ENCODE measurements at places on chromosomes 5 and 9.

DNA sequence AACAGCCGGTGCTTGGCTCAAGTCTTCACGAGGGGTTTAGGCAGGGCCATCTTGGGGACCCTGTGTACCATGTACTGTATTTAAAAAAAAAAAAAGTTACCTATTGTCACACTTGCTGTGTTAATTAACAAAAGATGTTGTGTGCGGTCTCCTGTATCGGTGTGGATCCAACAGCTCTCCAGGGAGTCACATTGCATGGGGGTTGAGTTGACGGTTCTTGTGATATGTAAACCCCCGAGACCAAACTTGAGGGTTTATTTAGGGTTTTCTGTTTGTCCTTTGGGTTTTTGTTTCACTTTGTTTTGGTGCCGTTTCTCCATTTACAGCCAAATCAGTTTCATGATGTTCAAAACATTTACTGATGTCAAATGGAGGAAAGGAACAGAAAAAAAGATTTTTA lies 22.2 kb downstream of the AMBP start:
- no peak for DNase-seq

- DNase-seq = no peak
Observed at GRCh38 chr9:84371737-84372136, 31.2 kb upstream of the SLC28A3 start.

DNA sequence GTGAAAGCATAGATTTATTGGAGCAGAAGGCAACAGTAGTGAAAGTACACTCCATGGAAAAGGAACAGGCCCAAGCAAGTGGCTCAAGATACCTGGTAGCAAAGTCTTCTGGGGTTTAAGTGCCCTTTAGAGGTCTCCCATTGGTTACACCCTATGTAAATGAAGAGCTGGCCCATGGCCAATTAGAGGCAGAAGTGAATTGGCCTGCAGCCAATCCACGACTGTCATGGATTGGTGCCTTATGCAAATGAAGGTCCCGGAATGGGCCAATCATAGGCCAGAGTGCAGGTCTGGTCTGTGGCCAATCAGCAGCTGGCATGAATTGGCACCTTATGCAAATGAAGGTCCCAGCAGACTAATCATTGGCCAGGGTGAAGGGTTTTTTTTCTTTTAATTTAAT lies 64.2 kb upstream of the PCSK5 start:
- no peak for DNase-seq

- DNase-seq = no peak
Observed at GRCh38 chr5:172550096-172550765, 90.8 kb upstream of the NEURL1B start.

- no peak for DNase-seq
Observed at GRCh38 chr9:130870491-130871381, 25.9 kb downstream of the QRFP start.

GRCh38 chr9:133057006-133057405 lies 4.8 kb upstream of the CEL start:
- no peak for DNase-seq

DNA sequence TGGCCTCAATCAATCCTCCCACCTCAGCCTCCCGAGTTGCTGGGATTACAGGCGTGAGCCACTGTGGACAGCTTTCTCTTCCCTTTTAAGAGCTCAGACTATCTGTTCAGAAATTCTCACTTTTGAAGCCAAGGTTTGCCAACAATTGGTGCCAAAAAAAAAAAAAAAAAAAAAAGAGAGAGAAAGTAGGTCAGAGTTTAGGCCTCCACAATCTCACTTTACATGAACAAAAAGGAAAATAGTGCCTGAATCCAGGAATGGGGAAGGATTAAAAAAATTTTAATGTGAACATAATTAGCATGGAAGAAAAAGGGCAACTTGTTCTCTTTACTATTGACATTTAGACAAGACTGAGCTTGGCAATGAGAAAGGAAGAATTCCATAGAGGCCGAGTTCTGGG lies 94.1 kb downstream of the NSG2 start:
- DNase-seq = no peak

GRCh38 chr5:131272307-131272706 lies 8.5 kb downstream of the CDC42SE2 start:
- no peak for DNase-seq

- DNase-seq = no peak
Observed at GRCh38 chr5:152584103-152584502, 179.0 kb upstream of the NMUR2 start.

DNA sequence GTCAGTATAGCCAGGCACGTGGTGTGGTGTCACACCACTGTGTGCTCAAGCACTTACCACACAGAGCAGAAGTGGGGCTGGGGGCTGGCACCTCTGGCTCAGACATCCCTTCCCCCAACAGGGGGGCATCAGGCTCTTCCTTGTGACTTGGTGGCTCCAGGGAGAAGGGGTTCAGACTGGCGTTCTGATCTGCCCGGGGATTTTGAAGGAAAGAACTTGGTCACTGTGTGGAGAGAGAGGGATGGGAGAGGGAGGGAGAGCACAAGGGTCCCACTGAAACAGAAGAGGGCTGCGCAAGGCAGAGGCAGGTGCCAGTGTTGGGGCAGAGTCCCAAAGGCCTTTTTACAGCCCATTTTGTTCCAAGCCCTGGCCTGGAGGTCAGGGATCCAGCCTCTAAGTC lies 109.7 kb upstream of the ALDH1B1 start:
- no peak for DNase-seq

DNA sequence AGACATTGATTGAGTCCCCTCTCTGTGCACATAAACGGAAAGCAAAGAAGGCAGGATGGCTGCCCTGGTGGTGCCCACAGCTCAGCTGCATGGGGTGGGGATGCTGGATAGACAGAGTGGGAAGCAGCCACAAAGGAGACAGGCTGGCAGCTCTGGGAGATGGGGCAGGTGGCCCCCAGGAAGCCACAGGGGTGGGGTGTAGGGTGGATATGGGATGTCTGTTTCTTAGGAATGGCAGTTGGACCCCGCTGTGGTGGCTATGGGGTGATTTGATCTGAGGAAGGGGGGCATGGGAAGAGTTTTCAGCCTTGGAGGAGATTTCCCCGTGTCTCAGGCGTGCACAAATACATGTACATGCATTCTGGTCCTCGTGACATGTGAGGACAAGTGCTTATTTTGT lies 50.2 kb upstream of the VDAC1 start:
- no peak for DNase-seq

DNA sequence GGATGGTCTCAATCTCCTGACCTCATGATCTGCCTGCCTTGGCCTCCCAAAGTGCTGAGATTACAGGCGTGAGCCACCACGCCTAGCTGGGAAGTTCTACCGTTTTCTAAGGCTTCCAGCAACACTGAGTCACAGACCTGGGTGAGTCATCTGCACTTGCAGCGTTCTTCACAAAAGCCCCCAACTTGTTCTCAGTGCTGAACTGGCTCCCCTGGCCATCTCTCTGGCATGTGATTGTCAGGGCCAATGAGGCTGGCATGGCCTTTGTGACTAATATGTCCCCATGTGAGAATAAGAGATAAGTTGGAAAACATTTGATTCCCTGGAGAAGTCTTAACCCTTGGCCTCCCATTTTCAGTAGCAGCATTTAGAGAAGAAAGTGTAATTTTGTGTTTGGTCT lies 124.4 kb downstream of the WDR41 start:
- no peak for DNase-seq

DNA sequence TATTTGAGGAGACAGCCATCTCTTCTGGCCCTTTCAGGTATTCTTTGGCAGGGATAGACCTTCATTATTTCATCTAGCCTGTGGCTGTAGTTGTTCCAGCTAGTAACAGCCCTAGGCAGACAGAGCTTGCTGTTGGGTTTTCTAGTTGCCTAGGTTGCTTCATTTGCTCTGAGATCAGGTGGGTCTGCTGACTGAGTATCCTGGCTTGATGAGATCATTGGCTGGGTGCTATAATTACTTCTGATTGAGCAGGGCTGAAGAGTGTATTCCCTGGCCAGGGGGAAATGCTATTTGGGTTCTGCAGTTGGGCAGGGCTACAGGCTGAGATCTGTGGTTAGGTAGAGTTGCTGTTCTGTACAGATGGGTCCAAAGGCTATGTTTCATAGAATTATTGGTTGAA lies 456.1 kb downstream of the PSAT1 start:
- DNase-seq = no peak

DNA sequence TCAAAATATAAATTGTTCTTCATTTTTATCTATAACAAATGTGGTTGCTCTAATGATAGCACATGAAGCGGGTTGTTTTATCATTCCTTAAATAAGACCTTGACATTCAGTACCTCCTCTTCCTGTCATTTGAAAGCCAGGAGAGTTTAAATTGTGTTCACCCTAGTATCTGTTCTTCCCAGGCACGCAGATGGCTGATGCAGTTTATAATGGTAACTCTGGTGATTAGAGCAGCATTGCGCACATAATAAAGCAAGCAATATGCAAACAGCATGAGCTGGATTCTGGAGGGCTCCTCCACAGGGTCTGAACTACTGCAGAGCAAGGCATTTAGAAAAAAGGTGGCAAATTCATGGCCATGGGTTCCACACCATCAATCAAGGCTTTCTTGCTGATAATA lies 307.8 kb downstream of the ENC1 start:
- no peak for DNase-seq

GRCh38 chr9:9556865-9557803 lies 1055.7 kb downstream of the PTPRD start:
- no peak for DNase-seq

DNA sequence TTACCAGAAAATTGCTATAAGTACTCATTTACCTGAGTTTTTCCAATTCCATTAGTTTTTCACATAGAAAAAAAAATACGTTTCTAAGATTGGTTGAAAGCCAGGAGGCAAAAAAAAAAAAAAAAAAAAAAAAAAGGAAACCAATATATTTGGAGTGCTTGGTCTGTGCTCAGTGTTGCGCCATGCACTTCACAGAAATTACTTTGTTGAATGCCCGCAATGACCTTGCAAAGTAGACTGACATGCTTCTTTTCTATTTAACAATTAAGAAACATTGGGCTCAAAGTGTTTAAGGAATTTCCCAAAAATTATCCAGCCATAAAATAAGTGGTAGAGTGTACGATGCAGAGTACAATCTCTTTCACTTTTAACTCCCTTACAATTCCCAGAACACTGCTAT lies 65.2 kb upstream of the PAPPA start:
- DNase-seq = no peak

DNA sequence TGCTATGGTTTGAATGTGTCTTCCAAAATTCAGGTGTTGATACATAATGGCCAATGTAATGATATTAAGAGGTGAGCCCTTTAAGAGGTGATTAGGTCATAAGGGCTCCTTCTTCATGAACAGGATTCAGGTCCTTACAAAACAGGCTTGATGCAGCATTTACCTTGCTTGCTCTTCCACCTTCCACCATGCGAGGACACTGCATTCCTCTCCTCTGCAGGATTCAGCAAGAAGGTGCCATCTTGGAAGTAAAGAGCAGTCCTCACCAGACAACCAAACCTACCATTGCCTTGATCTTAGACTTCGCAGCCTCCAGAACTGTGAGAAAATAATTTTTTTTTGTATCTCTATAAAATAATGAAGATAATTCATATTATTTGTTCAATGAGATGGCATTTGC lies 314.0 kb upstream of the SMARCA2 start:
- DNase-seq = no peak

GRCh38 chr9:136429683-136430491 lies 9.8 kb downstream of the INPP5E start:
- no peak for DNase-seq

GRCh38 chr5:140219068-140219991 lies 44.3 kb downstream of the CYSTM1 start:
- DNase-seq = no peak

GRCh38 chr5:16540421-16540820 lies 74.8 kb upstream of the ZNF622 start:
- DNase-seq = no peak

DNA sequence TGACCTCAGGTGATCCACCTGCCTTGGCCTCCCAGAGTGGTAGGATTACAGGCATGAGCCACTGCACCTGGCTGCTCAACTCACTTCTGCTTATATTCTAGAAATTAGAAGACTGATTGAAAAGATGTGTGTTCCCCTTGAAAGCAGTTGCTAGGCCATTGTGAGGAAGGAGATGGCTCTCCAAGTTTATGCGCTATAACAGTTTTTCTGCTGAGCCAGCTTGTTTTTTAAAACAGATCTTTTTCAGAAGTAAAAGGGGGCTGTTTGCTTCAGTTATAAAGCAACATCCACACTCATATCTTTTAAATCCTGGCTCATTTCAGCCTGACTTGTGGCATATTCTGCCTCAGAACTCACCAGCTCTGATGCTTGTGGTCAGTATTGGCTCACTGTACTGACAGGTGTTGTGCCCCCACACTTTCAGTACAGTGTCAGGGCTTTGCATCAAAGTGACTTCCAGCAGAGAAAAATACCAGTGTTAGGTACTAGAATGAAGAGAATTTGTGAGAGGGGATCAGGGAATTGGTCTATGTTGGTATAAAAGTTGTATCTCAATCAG lies 49.4 kb downstream of the NUP214 start:
- no peak for DNase-seq

- DNase-seq = no peak
Observed at GRCh38 chr5:172008689-172009141, 2.3 kb upstream of the FBXW11 start.

GRCh38 chr5:150254774-150255173 lies 34.8 kb downstream of the CAMK2A start:
- no peak for DNase-seq

GRCh38 chr9:121700832-121701419 lies 49.5 kb downstream of the DAB2IP start:
- no peak for DNase-seq
